Stimulated activated CD8-positive, alpha-beta memory T cell treated with anti-CD3 and anti-CD28 coated beads, Interleukin-4, amount 100 ng/mL, for 1 hour (primary cell): ENCODE measurements at places on chromosomes 5 and 9.

DNA sequence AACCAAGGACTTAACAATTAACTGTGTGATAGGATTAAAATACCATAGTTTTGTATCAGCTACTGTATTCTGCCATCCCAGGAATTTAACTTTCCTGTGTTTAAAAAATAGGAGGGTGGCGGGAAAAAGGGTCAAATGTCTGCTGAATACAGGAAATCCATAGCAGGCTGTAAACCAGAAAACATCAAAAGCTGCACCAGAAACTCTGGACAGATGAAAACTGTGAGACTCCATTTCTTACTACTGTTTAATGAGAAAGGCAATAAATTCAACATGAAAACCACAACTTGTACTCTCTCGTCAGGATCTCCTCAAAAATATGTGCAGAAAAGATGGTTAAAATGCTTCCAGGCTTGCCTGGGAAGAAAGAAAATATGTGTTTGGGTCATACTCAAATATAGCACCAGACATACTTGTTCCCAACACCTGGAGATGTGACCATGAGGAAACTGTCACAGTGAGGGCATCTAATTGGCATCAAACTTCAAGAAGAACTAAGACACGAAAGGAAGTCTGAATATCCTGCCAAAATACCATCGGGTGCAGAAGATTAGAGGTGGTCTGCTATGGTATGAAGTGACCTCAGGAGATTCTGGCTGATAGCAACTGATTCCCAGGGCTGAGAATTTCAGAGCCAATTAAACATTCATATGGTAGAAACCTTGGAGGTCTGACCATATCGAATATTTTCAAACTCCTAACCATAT, 164.7 kb upstream of the TARS1 start:
- no peak for DNase-seq

GRCh38 chr9:31034311-31034710, 1350.1 kb upstream of the ACO1 start:
- no peak for DNase-seq

DNA sequence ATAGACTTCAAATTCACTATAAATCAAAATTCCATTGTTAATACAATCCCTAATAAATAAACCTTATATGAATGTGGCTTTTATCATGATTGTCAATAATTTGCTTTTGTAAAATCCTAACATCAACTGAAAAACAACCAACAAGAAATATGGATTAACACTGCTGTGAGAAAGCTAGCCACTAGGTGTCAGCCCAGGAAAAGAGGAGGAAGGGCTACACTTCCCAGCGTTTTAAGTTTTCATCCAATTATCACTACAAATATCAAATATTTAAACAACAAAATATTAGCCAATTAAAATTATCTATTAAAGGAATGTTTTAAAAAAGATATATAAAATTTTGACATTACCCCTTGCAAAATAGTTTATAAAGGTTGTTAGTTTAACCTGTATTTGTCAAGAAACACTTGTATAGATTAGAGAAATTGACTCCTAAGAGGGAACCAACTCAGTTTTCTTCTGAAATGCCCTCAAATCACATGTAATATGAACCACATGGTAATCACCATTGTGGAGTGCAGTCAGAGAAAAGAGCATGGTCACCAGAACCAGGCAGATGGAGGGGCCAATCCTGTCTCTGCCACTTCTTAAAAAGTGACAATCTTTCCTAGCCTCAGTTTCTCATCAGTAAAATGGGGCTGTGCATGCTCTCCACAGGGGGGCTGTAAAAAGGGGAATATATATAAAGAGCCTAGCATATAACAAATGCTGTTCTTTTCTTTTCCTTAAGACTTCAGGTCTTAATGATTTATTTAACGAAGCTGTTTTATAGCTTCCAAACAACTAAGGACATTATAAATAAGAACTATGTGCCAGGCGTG, 188.2 kb downstream of the CRB2 start:
- no peak for DNase-seq

DNA sequence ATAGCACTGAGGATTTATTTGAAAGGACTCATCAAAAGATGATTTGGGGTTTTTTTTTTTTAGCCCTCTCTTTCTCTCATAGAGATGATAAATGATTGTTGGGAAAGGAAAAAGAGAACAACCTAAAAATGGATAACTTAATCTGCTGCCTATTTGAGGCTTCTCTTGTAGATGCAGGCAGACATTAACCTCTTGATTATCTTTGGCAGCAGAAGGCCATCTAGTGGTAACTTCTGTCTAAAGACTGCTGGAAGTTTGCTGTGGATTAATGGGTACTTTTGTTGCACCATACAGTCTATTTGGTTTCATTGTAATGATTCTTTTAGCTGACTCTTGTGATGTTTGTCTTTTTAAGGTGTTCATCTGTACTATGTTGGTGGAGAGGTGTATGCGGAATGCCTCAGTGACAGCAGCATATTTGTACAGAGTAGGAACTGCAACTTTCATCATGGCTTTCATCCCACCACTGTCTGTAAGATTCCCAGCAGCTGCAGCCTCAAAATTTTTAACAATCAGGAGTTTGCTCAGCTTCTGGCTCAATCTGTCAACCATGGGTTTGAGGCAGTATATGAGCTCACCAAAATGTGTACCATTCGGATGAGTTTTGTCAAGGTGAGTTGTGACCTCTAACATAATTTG, 18.8 kb downstream of the SMIM32 start:
- DNase-seq, result no peak

DNA sequence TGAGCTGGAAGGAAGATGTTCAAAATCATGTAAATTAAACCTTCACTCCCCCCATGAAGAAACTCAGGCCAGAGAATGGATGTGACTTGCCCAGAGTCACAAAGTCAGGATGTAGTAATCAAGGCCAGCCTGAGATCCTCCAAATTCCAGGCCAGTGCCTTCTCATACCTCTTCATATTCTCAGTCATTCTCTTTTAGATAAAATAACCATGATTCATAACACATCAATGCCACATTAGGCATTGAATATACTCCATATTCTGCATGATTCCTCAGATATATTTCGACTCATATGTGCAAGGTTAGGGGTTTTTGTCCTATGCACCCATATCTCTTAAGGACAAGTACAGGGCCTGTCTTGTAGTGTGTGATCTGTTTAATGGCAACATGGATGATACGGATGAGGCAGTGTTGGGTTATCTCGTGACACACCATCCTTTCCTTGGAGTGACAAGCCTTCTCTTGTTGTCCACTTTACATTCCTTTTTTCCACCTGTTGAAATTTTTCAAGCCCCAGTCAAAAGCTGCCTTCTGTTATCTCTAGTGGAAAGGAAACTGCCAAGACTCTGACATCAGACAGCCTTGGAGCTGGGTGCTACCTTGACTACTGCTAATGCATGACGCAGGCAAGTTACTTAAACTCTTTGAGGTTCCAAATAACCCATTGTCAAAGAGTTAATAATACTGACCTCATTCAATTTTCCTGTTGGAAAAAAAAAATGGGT, 227.5 kb upstream of the NR4A3 start:
- no peak for DNase-seq

- DNase-seq, result no peak
Observed at GRCh38 chr5:61737301-61737963, 405.4 kb downstream of the ZSWIM6 start.

DNA sequence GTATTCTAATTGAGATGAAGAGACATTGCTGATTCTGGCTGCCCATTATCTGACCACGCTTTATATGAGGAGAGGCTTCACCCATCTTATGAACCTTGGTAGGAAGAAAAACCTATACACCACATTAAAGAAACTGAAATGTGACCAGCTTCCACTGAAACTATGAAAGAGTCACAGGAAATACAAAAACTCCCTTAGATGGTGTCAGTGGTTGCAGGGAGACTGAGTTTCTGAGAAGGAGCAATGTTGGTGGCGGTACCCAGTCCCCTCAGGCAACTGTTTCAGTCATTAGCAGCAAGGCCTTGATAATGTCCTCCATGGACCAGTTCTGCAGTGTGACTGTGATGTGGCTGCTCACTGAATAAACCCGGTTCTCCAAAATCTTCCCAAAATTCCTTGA, 110.5 kb upstream of the FTMT start:
- no peak for DNase-seq

- DNase-seq, result no peak
Observed at GRCh38 chr9:136117916-136118319, 757 bp downstream of the TMEM250 start.

- no peak for DNase-seq
Observed at GRCh38 chr9:120978987-120979386, 52.4 kb upstream of the TRAF1 start.

- no peak for DNase-seq
Observed at GRCh38 chr9:93148721-93149120, 14.7 kb upstream of the NINJ1 start.
